NCI-H1436 treated with DMSO at 0.1 percent for 48 hours (cell line): ENCODE measurements at places on chromosomes 7 and 10.

DNA sequence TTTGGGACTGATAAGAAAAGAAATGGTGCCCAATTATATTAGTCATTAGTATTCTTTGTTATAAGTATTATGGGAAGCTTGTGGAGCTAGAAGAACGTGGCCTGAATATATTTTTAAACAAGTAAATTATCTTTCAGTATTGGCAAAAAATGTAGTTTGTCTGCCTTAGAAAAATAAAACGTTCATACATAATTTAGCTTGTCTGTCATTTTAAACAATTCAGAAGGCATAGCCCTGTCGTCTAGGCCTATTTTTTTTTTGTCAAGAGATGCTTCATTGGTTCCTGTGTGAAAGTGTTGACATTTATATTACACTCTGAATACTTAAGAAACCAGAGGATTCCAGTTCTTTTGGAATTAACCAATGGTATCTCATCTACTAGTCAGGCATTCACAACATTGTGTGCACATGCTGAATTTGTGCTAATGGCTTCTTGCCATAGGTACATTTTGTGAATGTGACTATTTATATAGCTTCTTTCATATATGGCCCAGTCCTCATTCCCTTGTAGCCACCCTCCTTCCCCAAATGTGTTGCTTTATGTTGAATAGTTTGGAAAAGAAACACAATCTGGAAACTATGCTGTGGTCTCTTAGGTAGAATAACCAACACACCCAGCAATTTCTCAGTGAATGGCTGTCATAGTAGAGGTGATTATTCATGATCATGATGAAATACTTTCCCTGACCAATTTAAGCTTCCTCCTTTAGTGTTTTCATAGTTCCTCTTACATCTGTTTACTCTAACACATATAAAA is 435.8 kb downstream of the EXOC4 start:
- no peak for DNase-seq

DNA sequence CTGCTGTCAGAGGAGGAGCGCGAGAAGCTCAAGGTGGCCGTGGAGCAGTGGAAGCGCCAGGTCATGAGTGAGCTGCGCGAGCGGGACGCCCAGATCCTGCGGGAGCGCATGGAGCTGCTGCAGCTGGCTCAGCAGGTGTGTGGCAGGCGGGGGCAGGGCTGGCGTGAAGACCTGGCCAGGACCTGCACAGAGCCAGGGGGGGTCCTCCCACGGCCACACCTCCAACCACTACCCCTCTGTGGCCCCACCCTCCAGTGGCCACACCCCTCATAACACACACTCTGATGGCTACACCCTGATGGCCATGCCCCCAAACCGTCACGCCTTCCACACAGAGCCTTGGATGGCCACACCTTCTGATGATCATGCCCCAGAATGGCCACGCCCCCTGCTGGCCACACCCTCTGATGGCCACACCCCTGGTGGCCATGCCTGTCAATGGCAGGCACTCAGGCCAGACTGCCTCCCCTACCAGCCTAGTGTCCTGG is 23.4 kb upstream of the DPYSL4 start:
- DNase-seq, result peak; percentile 75

GRCh38 chr7:20776214-20776911 is 10.3 kb downstream of the SP8 start:
- no peak for DNase-seq

GRCh38 chr7:115707258-115708012 is 323.1 kb downstream of the TFEC start:
- DNase-seq, result peak; percentile 52

GRCh38 chr10:102280397-102281101 is 35.2 kb downstream of the GBF1 start:
- DNase-seq, result no peak

GRCh38 chr10:3835770-3836169 is 50.8 kb upstream of the KLF6 start:
- no peak for DNase-seq
